ENCODE measurements at places on chromosomes 16 and 17.
A peak's percentile ranks its signal among the peaks of the same experiment; 100 is the strongest.

DNA sequence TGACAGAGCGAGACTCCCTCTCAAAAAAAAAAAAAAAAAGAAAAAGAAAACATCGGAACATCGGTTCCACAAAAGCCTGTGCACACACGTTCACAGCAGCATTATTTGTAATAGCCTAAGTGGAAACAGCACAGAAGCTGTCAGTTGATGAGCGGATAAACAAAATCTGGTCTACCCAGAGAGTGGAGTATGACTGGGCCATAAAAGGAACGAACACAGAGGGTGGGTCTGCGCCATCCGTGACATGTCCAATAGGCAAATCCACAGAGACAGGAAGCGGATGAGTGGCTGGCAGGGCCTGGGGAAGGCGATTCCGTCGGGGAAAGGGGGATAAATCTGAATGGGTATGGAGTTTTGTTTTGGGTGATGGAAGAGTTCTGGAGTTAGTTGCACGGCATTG is 212.2 kb upstream of the CIBAR2 start:
- DNase-seq = no peak

DNA sequence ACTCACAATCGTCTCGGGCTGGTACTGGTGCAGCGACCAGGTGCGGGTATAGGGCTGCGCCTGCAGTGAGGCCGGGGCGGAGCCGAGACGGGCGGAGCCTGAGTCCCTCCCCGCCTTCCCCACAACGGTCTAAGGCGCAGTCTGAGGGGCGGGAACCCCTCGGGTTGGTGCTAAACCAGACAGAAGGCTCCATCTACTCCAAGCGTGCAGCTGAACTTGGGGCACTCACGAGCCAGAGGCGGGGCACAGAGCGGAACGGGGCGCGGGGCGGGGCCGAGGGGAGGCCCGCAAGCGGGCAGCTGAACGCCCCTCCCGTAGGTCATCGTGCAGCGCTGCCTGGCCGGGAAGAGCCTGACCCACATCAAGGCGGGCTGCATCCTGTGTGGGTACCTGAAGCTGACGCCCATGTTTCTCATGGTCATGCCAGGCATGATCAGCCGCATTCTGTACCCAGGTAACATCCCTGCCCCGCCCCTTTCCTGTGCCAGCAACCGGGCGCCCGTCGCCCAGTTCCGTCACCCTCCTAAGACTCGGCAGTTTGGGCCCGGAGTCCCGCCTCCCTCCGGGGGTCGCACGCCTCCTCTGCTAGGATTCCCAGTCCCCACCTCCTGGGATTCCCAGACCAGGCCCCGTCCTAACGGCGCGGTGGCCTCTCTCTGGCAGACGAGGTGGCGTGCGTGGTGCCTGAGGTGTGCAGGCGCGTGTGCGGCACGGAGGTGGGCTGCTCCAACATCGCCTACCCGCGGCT is 5.0 kb downstream of the SLC5A2 start:
- DNase-seq = no peak

DNA sequence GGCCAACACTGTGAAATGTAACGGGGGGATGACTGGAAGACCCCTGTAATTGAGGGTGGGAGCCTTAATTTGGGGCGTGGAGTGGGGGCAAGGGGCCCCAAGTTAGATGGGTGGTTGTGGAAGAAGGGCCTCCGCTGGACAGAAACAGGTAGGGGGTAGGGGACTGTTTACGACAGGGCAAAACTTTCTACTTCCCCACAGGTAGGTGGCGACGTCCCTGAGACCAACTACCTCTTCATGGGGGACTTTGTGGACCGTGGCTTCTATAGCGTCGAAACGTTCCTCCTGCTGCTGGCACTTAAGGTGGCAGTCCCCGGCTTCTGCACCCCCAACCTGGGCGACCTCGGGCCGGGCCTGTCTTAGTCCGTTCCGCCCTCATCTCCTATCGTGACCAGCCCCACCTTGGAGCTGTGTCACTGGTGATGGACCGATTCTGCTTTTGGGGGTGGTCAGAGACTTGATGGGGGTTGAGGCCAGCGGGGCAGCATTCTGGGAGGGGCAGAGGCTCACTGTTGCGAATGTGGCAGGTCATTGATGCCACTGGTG is 6.8 kb downstream of the PPP4C start:
- DNase-seq = no peak

DNA sequence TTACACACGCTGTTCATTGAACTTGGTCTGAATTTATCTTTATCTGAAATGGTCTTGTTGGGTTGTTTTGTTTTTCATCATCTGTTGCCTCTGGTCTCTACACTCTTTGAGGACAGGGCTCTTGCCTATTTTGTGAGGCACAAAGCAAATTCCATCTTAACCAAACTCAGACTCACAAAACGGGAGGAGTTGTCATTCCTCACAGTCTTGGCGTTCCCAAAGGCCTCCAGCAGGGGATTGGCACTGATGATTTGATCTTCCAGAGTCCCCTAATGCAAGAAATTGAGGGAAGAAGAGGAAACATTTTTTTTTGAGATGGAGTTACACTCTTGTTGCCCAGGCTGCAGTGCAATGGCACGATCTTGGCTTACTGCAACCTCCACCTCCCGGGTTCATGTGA is 8.7 kb downstream of the MYH3 start:
- DNase-seq = no peak

- no peak for DNase-seq
Observed at GRCh38 chr16:89707695-89708094, 6.2 kb upstream of the SPATA2L start.

GRCh38 chr17:75848523-75849278 is 4.5 kb upstream of the UNC13D start:
- DNase-seq = peak; percentile 16

DNA sequence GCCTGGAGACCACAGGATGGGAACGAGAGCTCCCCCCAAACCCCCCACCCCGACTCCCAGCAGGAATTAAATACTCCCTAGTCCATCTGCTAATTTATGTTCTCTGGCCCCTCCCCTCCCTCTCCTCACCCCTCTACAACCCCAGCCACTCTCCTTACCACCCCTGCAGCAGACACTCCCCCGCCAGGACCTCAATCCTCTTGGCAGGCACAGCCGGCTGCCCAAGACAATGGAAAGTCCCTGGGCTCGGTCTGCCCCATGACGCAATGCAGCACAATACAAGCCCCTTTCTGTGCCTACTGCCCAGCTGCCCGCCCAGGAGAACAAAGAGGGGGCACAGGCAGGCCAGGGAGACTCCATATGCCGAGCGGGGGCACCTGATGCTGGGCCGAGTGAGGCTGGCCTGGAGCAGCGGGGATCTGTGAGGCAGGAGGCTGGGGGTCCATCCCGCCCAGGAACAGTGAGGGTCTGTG is 30.3 kb upstream of the CDC42EP4 start:
- DNase-seq = peak; percentile 12

GRCh38 chr16:53745753-53746266 is 41.9 kb downstream of the FTO start:
- no peak for DNase-seq

DNA sequence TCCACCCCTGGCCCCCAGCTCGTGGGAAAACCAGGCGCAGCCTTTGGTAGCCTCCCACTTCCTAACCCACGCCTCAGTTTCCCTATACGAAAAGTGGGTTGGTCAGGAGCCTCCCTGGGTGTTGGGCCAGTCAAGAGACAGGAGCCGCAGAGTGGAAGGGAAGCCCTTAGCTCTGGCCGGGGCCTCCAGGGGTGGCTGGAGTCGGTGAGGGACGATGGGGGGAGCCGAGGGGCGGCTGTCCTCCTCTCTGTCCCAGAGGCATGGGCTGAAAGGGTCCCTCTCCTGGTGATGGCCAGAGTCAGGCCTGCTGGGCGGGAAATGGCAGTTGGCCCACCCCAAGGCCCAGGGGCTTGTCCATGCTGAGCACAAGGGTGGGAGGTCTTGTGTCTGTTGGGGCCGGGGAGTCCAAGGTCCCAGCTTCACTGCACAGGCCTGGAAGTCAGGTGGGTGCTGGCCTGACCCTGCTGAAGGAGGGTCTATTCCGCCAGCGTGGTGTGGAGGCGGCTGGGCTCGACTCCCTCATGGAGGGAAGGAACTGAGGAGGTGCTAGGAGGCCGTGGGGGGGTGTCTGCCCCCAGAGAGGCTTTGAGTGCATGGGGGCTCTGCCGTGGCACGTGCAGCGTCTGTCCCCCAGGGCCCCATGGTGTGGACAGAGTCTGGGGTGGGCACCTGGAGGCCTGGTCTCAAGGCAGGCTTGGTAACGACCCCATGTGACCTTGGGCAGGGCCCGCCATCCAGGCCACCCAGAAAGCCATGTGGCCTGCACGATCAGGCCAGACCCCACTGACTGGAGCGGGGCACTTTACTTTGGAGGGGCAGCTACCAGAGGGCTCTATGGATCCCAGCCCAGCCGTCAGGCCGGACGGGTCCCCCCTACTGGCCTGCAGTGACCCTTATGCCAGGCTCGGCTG is 1.1 kb downstream of the SLC16A3 start:
- no peak for DNase-seq

- no peak for DNase-seq
Observed at GRCh38 chr17:80890196-80890920, 101.3 kb upstream of the CHMP6 start.

- no peak for DNase-seq
Observed at GRCh38 chr16:53156516-53156915, 101.7 kb downstream of the CHD9 start.

GRCh38 chr17:882827-883585 is 96.6 kb downstream of the NXN start:
- DNase-seq = no peak

- no peak for DNase-seq
Observed at GRCh38 chr16:1433263-1433560, 2.3 kb downstream of the PERCC1 start.

DNA sequence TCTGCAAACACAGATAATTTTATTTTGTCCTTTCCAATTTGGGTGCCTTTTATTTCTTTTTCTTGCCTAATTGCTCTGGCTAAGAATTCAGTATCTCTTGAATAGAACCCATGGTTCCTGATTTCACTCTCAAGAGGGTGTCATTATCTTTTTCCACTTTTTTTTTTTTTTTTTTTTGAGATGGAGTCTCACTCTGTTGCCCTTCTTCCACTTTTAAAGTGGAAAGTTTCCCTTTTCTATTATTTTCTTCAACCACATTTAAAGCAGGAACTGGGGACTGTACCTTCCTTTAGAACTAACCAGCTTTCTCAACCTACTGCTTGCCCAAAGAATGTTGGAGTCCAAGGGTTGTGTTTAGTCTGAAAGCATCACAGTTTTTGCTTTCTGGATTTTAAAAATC is 31.1 kb downstream of the SLFN11 start:
- peak; percentile 45 for DNase-seq

DNA sequence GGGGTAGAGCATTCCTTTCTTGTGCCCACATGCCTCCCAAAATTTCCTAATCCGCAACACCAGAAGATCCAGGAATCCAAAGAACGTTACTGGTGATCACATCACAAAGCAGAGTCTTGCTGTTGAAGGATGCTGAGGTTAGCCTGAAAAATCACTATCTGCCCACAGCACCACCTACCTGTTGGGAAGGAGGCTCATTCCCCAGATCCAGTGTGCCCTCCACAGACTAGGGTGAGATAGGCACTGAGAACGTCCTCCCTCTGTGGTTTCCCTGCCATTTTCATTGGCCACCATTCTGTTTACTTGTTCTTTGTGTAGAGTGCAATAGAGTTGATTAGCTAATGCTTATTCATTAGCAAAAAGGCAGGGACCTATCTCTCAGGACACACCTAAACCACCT is 30.3 kb downstream of the RCVRN start:
- DNase-seq = no peak

Measured in MV-4-11 (cell line).